T-helper 2 cell treated with Interferon-gamma antibody and Interleukin-4, amounts not matched to agents 100 ng/mL and 5 ng/mL, for 36 hours (primary cell): ENCODE measurements at places on chromosomes 6 and 20. TPM values are rescaled to one million over a fixed set of nuclear protein-coding genes. Genes with fewer than 3 reads are reported as not detected.

Gene TREML1
- total RNA-seq: not detected in 2 replicates

Gene TOX2
- 6.5 TPM in 2 replicates for total RNA-seq

Gene GTSF1L
- 0.23 TPM in 1 of 2 replicates, not detected in the other for total RNA-seq

Gene TINAG
- not detected in 2 replicates for total RNA-seq

Gene PPP1R3G
- total RNA-seq: 0.02 TPM in 1 of 2 replicates, not detected in the other

Gene PROKR2
- total RNA-seq: not detected in 2 replicates
